ENCODE measurements at places on chromosomes 12 and 14.

- no peak for DNase-seq
These were observed 6.2 kb upstream of the ELK3 start for GRCh38 chr12:96187956-96188355.

DNA sequence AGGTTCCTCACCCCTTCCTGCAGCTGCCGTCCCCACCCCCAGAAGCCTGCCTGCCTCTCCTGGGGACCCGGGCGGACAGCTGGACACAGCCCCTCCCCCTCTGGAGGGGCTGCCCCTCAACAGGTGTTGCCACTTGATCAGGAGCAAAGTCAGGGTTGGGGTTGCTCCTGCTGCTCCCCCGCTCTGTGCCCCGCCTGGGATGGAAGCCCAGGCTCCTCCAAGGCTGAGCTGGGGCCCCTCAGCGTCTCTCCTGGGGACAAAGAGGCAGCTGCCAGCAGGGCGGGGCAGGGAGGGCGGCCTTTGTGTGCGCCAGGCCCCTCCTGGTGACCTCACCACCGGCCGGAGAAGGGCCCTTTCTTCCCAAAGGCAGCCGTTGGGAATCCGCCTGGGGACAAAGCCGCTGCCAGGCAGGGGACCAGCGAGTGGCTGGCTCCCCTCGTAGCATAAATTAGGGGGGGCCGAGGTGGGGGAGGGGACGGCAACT, 13.7 kb downstream of the TRMT61A start:
- DNase-seq, result no peak

DNA sequence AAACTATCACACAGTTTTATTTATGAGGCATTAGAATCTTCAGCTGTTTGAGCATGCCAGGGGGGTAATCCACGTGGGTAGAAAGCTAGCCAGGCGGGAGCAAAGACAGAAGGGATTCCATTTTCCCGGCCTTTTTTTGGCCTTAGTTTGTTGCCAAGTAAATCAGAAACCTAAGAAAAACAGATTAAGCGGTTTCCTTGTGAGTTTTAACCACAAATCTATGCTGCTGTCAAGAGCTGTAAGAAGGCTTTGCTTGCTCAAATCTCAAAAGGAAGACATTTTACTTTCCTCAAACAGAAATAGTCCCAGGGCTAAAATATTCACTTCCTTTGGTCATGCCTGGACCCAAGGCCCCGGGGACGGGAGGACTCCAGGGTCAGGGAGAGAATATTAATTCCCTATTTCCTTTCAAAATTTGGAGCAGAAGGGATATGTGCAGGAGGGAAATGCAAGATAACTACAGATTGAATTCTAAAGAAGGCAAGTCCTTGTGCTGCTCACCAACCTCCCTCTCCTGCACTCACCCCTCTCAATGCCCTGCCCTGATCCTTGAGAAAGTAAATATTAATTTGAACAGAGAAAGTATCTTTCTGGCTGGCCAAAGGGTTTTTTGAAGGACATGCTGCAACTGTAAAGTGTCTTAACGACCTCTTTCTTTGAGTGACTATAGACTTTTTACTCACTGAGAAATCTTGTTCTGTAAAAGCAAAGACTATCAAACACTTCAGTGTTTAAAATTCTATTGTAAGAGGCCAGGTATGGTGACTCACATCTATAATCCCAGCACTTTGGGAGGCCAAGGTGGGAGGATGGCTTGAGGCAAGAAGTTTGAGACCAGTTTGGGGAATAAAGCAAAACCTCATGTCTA, 75.7 kb downstream of the HSD17B6 start:
- no peak for DNase-seq

- no peak for DNase-seq
These were observed 41.6 kb downstream of the LRRC9 start for GRCh38 chr14:59961518-59962062.

DNA sequence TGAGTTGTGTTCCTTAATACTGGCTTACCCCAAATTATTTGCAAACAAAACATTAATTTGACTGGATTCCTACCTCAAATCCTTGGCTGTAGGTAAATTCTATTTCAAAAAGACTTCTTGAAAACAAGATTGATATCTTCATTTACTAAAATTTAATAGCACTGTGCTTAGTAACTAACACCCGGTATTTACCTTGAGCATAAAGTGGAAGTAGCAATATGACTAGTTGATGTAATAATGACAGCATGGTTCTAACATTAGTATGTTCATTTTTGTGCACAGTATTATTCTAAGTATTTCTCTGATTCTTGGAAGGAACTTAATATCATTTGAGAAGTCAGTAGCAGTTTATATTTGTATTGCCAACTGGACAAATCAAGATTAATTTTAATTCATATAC, 96.8 kb downstream of the PPHLN1 start:
- no peak for DNase-seq

DNA sequence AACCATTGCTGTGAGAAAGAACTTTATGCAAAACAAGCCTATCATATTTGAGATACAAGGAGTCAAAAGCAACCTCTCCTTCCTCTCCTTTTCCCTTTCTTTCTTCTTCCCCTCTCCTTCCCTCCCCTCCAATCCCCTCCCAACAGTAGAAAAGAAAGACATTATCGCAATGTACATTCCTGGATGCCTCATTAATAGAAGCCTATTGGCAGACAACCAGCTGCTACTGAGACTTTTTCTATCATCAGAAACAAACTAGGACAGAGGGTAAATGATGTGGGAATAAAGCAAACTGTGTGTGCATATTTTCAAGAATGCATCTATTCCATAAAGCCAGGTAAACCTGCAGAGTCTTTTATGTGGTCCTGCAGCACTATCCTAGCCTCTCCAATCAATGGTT, 237.2 kb downstream of the ITPR2 start:
- no peak for DNase-seq

GRCh38 chr14:52363961-52364360, 49.8 kb downstream of the PTGER2 start:
- no peak for DNase-seq

DNA sequence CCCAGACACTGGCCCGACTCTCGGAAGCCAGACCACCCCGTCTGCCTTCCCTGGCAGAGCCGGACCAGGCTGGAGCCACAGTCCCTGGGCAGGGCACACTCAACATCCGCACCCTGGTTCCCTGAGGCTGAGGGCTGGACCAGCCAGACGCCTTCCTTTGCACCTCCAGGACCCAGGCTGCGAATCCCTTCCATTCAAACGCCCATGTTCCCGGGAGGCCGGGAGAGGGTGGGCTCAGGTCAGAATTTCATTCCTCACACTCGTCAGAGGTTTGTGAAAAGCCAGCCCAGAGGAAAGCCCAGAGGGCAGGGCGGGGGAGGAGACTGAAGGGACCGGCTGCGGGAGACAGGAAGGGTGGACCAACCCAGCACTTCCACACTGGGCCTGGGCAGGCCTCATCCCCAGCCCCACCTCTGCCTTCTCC, 58.7 kb downstream of the LRRC74A start:
- no peak for DNase-seq

- no peak for DNase-seq
These were observed 154.6 kb upstream of the NOS1 start for GRCh38 chr12:117516034-117516433.

DNA sequence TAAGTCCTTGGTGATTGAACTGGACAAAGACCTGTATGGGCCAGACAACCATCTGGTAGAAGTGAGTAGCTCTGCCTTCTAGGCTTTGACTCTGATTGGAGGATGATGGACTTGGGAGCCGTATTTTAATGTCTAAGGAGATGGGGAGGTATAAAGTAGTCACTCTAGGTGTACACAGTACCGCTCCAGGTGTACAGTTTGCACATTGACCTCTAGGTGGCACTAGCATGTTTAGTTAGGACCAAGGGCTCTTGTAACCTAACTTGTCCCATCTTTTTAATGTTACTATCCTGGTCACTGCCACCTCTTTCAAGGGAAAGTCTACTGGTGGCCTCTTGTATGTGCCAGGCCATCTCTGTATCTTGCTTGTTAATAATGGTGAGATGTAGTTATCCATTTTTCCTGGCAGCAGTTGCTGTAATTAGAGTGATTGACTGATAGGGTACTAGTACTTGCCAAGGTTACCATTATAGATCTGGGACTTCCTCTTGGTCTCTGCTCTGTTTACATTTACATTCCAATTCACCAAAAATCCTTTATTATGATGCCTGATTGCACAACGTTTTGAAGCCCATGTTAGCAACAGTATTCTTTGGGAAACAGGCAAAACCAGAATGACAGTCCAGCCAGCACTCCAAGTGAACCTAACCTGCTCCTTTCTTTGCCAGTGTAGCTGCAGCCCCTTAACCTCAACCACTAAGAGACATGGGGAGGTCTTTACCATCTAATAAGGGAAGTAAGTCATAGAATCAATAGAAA, 3.6 kb downstream of the SMARCD1 start:
- peak; percentile 66 for DNase-seq

GRCh38 chr12:10400829-10401228, 8.7 kb downstream of the KLRC4 start:
- no peak for DNase-seq

DNA sequence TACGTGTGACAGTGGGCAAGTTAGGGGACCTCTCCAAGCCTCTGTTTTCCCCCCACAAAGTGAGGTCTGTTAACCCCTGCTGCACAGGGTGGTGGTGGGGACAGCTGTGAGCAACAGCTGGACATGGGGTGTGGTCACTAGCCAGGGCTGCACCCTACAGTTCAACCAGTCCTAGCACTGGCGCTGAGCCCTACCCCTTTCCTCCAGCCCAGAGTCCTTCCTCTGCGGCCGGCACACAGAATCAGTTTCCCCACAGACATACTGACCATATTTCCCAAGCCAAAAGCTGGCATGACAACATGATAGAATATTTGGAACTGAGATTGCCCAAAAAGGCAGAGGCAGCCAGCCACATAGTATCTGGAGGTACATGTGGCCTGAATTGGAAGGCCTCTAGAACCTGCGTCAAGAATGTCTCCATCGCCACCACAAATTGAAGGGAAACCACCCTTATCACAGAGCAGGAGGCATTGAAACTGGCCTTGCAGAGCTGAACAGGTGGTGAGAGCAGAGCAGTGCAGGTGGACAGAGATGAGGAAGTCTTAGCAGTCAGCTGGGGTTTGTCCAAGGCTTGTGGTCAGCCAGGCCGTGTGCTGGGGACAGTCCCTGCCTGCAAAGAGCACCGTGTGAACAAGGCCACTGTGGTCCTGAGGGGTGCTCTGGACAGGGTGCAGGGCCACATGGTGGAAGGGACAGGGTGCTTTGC, 21.2 kb downstream of the DEGS2 start:
- DNase-seq, result no peak

DNA sequence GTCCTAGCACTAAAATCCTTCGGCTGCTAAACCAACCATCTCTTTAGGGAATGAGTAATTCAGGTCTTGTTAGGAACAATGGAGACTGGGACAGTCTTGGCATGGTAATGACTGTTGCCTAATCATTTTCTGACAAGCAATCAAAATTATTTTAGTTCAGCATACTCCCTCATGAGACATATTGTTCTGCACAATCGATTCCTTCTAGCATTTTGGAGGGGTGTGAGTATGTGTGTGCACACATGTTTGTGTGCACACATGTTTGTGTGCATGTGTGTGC, 2.1 kb upstream of the KRT1 start:
- DNase-seq, result peak; percentile 7

DNA sequence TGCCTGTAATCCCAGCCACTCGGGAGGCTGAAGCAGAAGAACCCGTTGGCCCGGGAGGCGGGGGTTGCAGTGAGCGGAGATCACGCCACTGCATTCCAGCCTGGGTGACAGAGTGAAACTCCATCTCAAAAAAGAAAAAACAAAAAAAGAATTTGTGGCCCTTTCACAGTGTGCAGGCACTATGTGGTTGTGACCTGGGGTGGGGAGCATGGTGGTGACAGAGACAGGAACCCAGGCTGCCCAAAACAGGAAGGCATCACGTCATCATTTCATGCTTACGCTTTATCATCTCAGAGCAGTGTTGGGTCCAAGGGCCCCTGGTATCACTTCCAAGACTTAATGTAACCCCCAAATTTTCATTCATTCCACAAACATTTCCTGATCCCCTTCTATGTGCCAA, 175.7 kb upstream of the GSC start:
- DNase-seq, result no peak

GRCh38 chr14:59120921-59121320, 67.5 kb upstream of the DAAM1 start:
- no peak for DNase-seq

DNA sequence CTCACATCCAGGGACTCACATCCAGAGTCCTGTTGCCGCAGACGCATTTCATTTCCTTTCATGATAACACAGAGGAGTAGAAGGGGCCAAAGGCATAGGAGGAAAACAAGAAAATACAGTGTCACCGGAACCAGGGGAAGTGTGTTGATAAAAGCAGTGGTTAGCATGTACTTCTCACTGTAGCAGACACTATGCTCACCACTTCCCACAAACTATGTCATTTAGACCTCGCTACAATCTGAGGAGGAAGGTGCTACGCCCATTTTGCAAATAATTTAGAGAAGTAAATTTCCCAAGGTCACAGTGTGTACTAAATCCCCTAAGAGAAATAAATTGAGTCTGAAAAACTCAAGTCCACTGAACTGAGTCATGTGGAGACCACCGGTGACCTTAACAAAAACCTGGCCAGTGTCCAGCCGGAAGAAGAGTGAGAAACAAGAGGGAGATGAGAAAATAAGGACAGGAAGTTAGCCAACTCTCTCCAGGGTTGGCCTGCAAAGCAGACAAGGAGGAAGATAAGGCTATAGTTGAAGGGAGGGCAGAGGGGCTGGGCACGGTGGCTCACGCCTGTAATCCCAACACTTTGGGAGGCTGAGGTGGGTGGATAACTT, 25.8 kb upstream of the TMCC3 start:
- DNase-seq, result no peak

DNA sequence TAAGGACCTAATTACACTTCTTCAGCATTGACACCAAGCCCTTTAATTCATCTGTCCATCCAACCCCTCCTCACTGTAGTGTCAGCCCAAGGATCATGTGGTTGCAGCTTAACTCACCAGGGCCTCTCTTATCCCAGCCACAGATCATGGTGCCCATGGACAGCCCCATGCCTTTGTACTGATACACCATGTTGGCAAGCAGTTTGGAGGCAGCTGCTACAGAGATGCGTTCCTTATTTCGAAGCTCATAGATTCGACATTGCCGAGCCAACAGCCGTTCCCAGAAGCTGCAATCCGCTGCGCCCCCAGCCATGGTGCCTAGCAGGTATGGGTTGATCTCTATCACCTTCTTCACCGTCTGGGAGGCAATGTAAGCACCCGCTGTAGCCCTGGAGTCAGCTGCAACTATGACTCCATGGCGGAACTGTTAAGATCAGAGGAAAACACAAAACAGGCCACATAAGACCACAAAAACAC, 1.4 kb downstream of the PSMB5 start:
- no peak for DNase-seq

GRCh38 chr14:65333943-65334687, 78.4 kb upstream of the FUT8 start:
- peak; percentile 82 for DNase-seq

GRCh38 chr12:92696216-92696615, 6.6 kb upstream of the PLEKHG7 start:
- peak; percentile 60 for DNase-seq

GRCh38 chr12:50985322-50985721, 33.0 kb downstream of the HIGD1C start:
- DNase-seq, result peak; percentile 79

GRCh38 chr14:27211741-27212140, 613.9 kb upstream of the NOVA1 start:
- DNase-seq, result no peak

DNA sequence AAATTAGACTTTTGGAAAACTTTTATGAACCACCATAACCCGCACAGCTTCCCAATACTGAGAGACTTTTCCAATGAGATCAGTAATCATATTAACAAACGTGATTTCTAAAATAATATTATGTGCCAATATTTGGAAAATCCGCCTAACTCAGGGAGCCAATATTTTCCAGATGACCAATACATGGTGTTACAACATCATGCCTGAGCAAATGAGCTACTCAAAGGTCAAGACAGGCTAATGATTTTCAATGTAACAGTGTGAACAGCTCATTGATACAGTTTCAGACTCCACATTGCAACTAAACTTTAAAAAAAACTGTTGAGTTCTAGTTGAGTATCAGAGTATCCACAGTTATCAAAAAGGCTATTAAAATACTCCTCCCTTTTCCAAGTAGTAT, 46.8 kb downstream of the RNF34 start:
- DNase-seq, result no peak
